ENCODE measurements at places on chromosomes 1 and 21. TPM values are rescaled to one million over a fixed set of nuclear protein-coding genes. Genes with fewer than 3 reads are reported as not detected.

The LCE7A gene
- not detected for total RNA-seq

The PPT1 gene
- total RNA-seq: 102 TPM

The PLA2G4A gene
- total RNA-seq: 2.0 TPM

The LRRC3 gene
- 3.9 TPM for total RNA-seq

The HPDL gene
- 8.3 TPM for total RNA-seq

The SRGAP2B gene
- 32.0 TPM for total RNA-seq

The SPRR2F gene
- total RNA-seq: not detected

The NPR1 gene
- not detected for total RNA-seq

The GBP7 gene
- total RNA-seq: not detected

The IVL gene
- total RNA-seq: not detected

The SPRR1A gene
- total RNA-seq: not detected

The CHIA gene
- total RNA-seq: not detected

The GPR153 gene
- total RNA-seq: 0.57 TPM

The GBP3 gene
- 34.0 TPM for total RNA-seq

The ELAPOR1 gene
- 5.9 TPM for total RNA-seq

The LPAR3 gene
- total RNA-seq: 0.09 TPM

The ZNF678 gene
- 4.6 TPM for total RNA-seq

The SNAPIN gene
- total RNA-seq: 38.2 TPM

The MCOLN3 gene
- total RNA-seq: 3.4 TPM

The ERICH3 gene
- total RNA-seq: not detected

The MX2 gene
- total RNA-seq: 30.3 TPM

The AGBL4 gene
- not detected for total RNA-seq

The APOBEC4 gene
- total RNA-seq: not detected

The GUCA2B gene
- total RNA-seq: not detected

The TTLL7 gene
- total RNA-seq: 4.0 TPM

The SLAMF6 gene
- 34.1 TPM for total RNA-seq

The LCE1C gene
- not detected for total RNA-seq

The SPATA1 gene
- total RNA-seq: 1.0 TPM

The ST6GALNAC3 gene
- total RNA-seq: 0.30 TPM

The TRNAU1AP gene
- total RNA-seq: 59.4 TPM

The FCER1G gene
- 2.5 TPM for total RNA-seq
